ENCODE measurements at places on chromosomes 2 and 18. TPM values are rescaled to one million over a fixed set of nuclear protein-coding genes. Genes with fewer than 3 reads are reported as not detected.

GRCh38 chr2:104788742-104789455 is 65.0 kb upstream of the POU3F3 start:
- DNase-seq: no peak

- no peak for DNase-seq
Observed at GRCh38 chr18:48162956-48163737, 232.7 kb upstream of the SMAD2 start.

Gene MDH1B
- polyA plus RNA-seq: 3.2 TPM

Gene HTR2B
- 0.22 TPM for polyA plus RNA-seq

Gene GRB14
- polyA plus RNA-seq: 18.5 TPM
